NCI-H774 (cell line): ENCODE measurements at places on chromosomes 4 and X.
A peak's percentile ranks its signal among the peaks of the same experiment; 100 is the strongest.

DNA sequence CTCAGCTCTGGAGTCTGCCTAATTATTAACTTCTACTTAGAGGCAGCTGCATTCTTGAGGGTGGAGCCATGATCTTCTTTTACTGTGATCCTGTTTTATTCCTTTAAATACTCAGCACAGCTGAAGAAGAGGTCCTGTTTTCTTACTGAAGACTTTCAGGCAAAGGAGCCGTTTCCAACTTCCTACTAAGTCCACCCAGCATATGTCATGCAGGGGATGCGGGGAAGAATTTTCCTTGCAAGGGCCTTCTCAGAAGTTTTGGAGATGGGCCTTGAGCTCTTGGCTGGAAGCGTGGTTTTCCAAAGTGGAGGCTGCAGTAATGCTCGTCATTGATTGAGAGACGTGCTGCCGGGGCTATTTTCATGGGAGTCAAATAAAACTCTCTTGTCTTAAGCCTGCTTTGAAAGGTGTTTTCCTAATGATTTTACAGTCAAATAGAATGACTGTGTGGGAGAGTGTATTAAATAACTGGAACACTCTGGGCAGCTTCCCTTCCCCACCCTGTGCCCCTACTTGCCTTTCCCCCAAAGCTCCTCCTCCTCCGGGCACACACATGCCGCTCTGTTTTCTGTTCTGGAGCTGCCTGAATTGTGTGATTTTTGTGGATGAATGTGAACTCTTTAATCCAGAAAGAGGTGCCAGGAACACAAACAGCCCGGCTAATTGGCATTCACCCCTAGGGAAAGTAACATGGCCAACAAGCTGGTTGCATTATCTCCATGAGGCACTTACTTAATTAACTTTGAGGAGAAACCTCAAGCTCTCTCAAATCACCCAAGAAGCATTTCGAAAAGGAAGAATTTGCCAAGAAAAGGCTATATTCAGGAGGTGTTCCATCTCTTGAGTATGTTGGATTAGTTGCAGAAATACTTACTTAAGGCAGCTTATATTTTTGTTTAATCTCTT is 28.1 kb downstream of the FGF2 start:
- DNase-seq: no peak

- peak; percentile 25 for DNase-seq
Measured at GRCh38 chr4:6746721-6747293, 30.8 kb downstream of the BLOC1S4 start.

- DNase-seq: no peak
Measured at GRCh38 chr4:92968556-92968955, 664.8 kb downstream of the GRID2 start.

- DNase-seq: no peak
Measured at GRCh38 chr4:3238721-3239120, 10.2 kb upstream of the MSANTD1 start.

DNA sequence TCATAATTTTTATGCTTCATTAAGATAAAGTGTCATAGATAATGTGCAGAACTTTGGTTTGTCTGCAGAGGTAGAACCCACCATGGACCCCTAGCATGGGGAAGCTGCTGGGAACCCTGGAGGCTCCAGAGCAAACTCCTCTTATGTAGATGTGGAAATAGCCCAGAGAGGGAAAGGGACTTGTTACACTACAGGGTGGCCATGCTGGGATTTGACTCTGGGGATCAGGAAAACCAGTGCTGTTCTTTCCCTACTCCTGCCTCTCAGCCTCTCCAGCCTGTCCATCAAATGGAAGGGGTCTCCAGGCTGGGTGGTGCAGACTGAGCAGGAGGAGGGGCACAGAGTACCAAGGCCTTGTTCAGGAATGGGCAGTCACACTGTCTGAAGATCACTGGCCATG is 54.2 kb downstream of the MSX1 start:
- DNase-seq: no peak

- DNase-seq: no peak
Measured at GRCh38 chr4:38313999-38314561, 349.9 kb upstream of the KLF3 start.

DNA sequence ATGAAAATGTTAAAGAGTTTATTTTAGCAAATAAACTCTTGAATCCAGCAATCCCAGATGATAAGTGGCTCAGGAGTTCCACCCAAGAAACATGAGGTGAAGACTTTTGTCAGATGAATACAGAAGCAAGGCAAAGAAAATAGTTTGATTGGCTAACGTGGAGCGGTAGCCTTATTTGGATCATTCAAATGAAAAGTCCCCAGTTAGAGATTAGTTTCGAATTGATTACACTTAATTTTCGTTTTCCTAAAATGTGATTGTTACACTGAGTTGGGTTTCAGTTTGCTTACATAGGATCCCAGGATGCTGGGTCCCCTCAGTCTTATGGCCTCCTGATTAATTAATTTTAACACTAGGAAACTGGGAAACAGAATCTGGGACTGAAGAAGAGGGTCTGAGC is 76.4 kb upstream of the RPA4 start:
- no peak for DNase-seq

DNA sequence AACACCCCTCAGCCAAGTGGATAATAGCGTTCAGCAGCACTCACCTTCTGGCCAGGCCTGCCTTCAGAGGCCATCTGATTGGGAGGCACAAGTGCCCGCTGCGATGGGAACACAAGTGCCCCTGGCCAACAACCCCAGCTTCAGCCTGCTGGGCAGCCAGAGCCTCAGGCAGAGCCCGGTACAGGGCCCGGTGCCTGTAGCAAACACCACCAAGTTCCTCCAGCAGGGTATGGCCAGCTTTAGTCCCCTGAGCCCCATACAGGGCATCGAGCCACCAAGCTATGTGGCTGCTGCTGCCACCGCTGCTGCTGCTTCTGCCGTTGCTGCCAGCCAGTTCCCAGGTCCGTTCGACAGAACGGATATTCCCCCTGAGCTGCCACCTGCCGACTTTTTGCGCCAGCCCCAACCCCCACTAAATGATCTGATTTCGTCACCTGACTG is 55.9 kb upstream of the MTM1 start:
- DNase-seq: no peak

- DNase-seq: no peak
Measured at GRCh38 chrX:103629318-103630170, 769 bp downstream of the TCEAL1 start.

GRCh38 chr4:37561803-37562207 is 124.4 kb downstream of the RELL1 start:
- peak; percentile 23 for DNase-seq
